ENCODE measurements at places on chromosomes 1 and 21. TPM values are rescaled to one million over a fixed set of nuclear protein-coding genes. Genes with fewer than 3 reads are reported as not detected.

LRRIQ3 gene
- 0.65 TPM for total RNA-seq

DNA sequence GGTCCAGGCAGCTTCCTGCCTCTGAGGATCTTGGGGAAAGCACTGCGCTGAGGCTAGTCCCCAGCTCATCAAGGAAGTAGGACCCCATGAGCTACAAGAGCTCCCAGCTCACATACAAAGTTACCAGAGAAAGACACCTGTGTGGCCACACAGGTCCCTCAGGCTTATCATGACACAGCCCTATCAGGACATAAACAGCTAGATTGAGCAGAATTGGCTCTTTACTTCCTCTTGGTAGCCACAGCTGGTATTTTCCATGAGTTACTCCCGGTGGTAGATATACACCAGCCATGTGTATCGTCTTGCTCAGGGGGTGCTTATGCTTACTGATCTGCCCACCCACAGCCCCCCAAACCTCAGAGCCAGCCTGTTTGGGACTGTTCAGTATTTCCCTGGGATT is 1.2 kb downstream of the LENEP start:
- DNase-seq = no peak

GRCh38 chr1:63116016-63116415 is 206.4 kb upstream of the FOXD3 start:
- DNase-seq = no peak

DNA sequence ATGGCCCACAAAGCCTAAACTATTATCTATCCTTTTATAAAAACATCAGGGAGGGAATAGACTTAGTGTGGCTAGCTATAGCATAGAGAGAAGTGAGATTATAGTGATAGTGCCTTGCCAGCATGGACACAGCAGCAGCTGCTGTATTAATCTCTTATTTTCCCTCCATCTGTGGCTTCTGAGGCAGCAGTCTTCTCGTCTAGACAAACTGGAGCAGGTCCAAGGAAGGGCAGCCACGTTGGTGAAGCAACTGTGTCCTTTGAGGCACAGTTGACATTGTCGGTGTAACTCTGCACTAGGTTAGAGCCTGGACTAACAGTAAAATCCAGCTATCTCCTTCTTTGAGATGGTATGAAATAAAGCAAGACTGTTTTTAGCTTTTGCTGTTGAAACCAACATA is 131.3 kb downstream of the CACHD1 start:
- DNase-seq = no peak

- peak; percentile 61 for DNase-seq
Observed at GRCh38 chr1:11355559-11356475, 82.8 kb downstream of the UBIAD1 start.

- peak; percentile 17 for DNase-seq
Observed at GRCh38 chr1:230169454-230170152, 102.6 kb downstream of the GALNT2 start.

- DNase-seq = no peak
Observed at GRCh38 chr1:13898406-13898805, 198.4 kb downstream of the PRDM2 start.

ZNF697 gene
- total RNA-seq = 18.3 TPM

GRCh38 chr21:29056005-29056404 is 17.4 kb downstream of the CCT8 start:
- DNase-seq = no peak

- no peak for DNase-seq
Observed at GRCh38 chr1:100448366-100448765, 89.6 kb upstream of the GPR88 start.

EVA1C gene
- total RNA-seq = 4.3 TPM

DNA sequence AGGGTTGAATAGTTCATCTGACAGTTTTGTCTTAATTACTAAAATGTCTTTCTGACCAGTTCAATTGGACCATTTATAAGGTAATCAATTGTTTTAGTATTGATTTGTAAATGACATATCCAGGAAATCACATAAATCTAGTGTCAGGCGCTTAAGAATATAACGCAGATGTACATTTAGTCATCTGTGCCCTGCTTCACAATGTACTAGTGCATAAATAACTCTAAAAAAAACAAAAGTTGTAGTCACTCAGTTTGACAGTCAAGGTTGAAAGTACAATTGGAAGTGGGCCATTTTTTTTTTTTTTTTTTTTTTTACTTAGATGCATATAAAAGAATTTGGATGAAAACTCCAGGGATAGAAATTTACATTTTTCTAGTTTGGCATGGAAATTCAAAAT is 490.4 kb downstream of the PTPRC start:
- DNase-seq = no peak

EFNA3 gene
- total RNA-seq = 11.6 TPM

CD53 gene
- 0.56 TPM for total RNA-seq

CENPF gene
- total RNA-seq = 170 TPM

ATF6 gene
- total RNA-seq = 10.0 TPM

- no peak for DNase-seq
Observed at GRCh38 chr1:114113411-114114184, 40.1 kb downstream of the SYT6 start.

GRCh38 chr1:103576065-103576464 is 4.7 kb downstream of the AMY2B start:
- DNase-seq = no peak

- DNase-seq = no peak
Observed at GRCh38 chr1:183457449-183457848, 14.8 kb upstream of the SMG7 start.

DISC1 gene
- total RNA-seq = 3.5 TPM

AXDND1 gene
- 0.61 TPM for total RNA-seq

CNTN2 gene
- total RNA-seq = 3.9 TPM

- DNase-seq = no peak
Observed at GRCh38 chr1:88973520-88974137, 18.8 kb downstream of the KYAT3 start.

DNA sequence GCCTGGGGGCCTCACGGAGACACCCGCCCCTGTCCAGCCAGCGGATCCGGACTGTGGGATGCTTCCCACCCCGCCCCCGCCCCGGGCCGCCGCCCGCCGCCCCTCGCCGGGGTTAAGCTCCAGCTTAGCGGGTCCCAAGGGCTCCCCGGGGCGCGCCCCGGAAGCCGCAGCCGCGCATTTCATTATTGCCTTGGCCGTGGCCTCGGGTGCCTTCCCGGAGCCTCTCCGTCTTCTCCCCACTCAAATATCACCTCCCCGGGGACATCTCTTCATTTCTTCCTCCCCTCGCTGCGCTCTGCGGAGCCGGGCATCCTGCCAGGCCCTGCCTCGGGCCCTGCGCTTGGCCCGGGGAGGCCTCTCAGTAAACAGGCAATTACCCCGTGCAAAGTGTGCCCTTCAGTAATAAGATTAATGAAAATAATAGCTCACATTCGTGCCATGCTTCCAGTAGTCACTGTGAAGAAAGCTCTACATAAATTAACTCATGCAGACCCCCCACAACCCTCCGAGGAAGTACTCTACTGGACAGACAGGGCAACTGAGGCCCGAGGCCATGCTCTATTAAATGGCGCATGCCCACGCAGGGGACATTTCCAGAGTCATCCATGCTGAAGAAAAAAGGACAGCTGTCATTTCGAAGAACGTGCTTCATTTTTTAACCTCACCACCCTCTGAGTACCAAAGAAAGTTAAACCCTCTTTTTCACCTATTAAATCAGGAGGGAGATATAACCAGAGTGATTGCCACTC is 49.9 kb upstream of the LAPTM5 start:
- no peak for DNase-seq

GRCh38 chr1:99935534-99935933 is 34.3 kb upstream of the SLC35A3 start:
- DNase-seq = no peak

GRCh38 chr1:21326861-21327344 is 36.6 kb upstream of the ECE1 start:
- DNase-seq = no peak

GRCh38 chr1:199282751-199283305 is 644.0 kb downstream of the PTPRC start:
- DNase-seq = no peak

WLS gene
- 2.7 TPM for total RNA-seq

GRCh38 chr21:16815243-16815642 is 697.6 kb upstream of the CXADR start:
- DNase-seq = no peak

GRCh38 chr1:159076438-159077119 is at the start of gene AIM2:
AIM2 (minus strand) TSS chr1:159076766; CDS start chr1:159073499, 3,267 bp downstream.
- DNase-seq = no peak

- DNase-seq = no peak
Observed at GRCh38 chr1:10253755-10254154, 43.4 kb downstream of the KIF1B start.

DNA sequence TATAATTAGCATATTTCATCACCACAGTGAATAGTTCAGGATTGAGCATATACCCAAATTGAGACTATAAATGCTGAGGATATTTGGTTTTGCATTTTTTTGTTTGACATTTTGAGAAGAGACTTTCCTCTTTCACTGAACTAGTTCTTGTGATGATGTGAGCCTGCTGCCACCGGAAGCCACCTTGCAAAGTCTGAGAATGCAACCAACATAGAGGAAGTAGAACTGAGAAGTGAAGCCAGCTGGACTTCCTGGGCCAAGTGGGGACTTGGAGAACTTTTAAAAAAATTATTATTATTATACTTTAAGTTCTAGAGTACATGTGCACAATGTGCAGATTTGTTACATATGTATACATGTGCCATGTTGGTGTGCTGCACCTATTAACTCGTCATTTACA is 102.3 kb downstream of the RPE65 start:
- no peak for DNase-seq

GRCh38 chr1:205842229-205842628 is 7.7 kb downstream of the PM20D1 start:
- no peak for DNase-seq

HFM1 gene
- total RNA-seq = 0.99 TPM

DNA sequence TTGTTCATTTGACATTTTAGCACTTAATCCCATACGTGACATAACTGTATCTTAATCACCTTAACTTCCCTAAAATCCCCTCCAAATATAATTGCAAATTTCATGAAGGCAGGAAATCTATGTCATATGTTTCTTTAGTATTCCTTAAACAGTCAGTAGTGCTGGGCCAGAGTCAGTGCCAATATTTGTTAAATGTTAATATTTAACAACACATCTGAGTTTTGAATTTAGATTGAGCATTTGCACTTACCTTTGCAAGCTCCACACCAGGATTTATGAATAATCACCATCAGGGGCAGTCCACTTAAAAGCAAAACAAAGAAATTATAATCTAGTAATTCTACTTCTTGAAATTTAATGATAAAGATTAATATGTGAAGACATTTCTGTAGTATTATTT is 5.3 kb downstream of the KTI12 start:
- no peak for DNase-seq

GRCh38 chr1:240192851-240193250 is 101.2 kb downstream of the FMN2 start:
- no peak for DNase-seq

GRCh38 chr1:59687081-59687480 is 127.7 kb upstream of the HOOK1 start:
- no peak for DNase-seq

GRCh38 chr1:204647114-204647804 is 38.3 kb downstream of the LRRN2 start:
- DNase-seq = no peak

GRCh38 chr1:93442008-93442666 is 5.8 kb upstream of the FNBP1L start:
- DNase-seq = no peak

LAMC2 gene
- 12.9 TPM for total RNA-seq

DNA sequence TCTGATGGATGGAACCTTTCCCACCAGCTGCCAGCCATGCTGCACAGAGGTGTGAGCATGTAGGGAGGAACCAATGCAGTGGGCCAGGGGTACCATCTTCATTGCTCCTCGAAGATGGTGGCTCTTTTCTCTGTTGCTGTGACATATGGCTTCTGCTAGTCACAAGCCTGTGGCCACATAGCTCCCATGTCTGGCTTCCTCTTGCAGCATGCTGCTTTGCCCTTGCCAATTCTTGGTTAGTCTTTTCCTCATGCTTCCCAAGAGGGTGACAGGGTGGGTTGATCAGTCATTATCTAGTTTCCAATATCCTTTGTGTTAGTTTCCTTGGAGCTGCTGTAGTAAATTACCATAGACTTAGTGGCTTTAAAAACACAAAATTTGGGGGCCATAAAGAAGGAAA is 123.4 kb downstream of the ETS2 start:
- no peak for DNase-seq

WNT4 gene
- total RNA-seq = 1.4 TPM

DNA sequence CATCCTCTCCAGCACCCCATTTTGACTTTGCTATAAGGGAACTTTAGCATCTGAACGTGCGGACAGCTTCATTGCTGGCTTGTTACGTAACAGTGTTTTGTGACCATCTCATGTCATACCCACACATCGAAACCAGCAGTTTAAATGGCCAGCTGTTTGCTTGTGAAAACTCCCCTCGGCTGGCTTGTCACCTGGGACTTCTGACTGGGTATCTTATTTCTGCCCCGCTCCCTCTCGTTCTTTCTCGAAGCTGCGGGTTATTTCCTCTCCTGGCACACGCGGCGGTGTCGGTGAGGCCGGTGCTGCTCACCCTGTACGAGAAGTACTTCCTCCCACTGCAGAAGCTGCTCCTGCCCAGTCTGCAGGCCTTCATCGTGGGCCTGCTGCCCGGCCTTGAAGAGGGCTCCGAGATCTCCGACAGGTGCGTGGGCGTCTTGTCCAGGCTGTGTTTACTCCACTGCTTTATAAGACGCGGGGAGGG is 43.5 kb downstream of the DOP1B start:
- DNase-seq = no peak

- no peak for DNase-seq
Observed at GRCh38 chr1:39960431-39960958, 5.5 kb downstream of the MFSD2A start.

DNA sequence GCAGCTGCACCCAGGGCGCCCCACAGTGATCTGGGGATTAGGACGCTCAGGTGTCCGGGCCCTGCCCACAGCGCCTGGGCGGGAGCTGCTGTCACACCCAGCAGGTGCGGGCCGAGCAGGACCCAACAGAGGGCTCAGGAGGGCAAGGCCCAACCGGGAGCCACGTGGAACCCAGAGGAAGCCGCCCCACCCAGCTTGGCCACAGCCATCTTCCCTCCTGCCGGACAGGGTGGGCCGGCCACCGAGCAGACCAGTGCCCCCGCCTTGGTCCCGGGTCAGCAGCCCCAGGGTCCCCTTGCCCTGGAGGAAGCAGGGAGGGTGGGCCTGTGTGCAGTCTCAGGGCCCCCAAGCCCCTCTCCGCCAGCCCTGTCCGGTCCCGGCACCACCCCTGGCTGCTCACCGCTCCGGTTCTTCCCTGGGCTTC is 6.3 kb upstream of the TTLL10 start:
- no peak for DNase-seq

- DNase-seq = no peak
Observed at GRCh38 chr1:147223740-147224615, 1.2 kb downstream of the FMO5 start.
